ENCODE measurements at places on chromosomes 11 and 22. TPM values are rescaled to one million over a fixed set of nuclear protein-coding genes. Genes with fewer than 3 reads are reported as not detected.

- DNase-seq = no peak
These were observed 18.0 kb downstream of the PPP2R1B start for GRCh38 chr11:111748035-111748804.

- DNase-seq = no peak
These were observed 67.8 kb downstream of the ST14 start for GRCh38 chr11:130227373-130227772.

GRCh38 chr22:36221799-36222751 lies 17.3 kb downstream of the APOL2 start:
- no peak for DNase-seq

DNA sequence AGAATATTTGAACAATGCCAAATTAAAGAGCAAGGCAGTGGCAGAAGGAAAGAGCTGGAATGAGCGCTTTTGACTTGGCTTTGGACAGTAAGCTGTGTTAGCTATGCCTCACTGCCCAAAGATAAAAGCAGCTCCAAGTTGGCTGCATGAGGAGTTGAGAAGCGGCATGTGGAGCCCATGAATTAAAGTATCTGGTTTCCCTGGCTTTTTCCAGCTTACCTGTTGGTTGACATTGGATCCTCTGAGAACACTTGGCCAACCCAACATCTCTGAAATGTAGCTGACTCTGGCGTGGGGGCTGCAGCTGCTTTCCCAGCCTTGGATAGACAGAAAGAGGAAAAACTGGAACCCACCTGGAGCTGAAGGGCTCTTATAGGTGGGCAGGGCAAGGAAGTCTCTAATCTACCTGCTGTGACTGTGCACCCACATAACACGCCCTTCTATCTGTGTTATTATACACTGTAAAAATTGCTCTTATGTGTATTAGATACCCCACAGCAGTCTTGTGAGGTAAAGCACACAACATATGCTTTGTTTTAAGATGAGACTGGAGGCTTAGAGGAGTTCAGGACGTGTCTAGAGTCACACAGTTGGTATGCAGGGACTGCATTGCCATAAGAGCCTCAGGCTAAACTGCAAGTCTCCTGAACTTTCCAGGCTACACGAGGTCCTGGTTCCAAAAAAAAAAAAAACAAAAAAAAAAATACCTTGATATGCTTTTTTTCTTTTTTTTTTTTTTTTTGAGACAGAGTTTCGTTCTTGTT lies 5.8 kb downstream of the UBASH3B start:
- DNase-seq = no peak

DNA sequence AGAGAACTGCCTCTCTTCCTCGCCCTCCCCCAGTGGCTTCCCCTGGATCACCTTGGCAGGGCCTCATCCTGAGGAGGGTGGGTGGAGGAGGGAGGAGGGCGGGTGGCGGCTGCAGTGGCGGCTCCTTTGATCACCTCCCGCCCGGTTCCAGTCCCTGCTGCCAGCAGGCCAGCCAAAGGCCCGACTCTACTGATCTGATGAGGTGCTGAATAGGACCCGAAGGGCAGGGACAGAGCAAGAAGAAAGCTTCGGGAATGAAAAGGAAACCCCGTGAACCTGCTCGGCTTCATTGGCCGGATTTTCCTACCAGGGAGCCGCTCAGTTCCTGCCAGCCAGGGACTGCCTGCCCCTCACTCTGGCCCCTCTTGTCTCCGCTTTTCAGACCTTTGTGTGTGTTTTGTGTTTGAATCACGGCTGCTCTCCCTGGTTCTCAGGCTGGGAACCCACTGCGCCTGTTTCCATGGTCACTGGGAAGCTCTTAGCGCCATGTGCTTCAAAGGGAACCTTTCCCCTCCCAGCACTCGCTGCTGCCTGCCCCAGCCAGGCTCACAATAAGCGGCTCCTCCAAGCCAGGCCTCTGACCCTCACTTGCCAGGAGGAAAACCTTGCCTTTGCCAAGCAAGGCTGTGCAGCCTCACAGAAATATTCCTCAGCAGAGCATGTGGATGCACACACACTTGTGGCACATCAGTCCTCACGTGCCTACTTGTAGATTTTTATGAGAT lies 56.8 kb downstream of the C22orf31 start:
- no peak for DNase-seq

DNA sequence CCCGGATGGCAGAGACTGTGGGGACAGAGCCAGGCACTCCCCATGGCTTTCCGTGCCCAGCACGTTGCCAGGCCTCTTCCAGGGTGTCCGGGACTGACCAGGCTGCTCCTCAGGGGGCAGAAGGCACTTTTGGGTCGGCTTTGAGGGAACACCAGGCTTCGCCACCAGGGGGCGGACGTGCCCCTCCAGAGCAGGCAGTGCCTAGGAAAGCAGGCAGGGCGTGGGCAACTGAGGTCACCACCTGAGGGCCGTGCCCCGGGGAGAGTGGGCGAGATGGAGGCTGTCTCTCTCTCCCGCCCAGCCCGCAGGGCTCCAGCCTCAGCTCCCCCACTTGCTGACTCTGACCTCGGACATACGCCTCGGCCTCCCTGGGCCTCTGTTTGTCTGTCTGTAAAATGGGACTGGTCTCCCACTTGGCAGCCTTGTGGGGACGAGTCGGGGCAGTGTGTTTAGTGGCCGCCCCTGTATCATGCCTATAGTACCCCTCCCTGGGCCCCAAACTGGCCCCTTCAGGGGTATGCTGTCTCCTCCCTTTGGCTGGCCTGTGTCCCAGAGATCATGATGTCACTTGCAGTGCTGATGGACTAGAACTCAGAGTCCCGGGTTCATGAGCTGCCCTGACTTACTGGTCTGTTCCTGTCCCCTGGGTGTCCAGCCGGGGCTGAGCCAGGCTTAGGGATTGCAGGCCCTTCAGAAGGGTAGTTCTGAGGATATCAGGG lies 4.4 kb upstream of the PRR5 start:
- peak; percentile 64 for DNase-seq

GRCh38 chr11:92837595-92837994 lies 131.9 kb upstream of the MTNR1B start:
- no peak for DNase-seq

DNA sequence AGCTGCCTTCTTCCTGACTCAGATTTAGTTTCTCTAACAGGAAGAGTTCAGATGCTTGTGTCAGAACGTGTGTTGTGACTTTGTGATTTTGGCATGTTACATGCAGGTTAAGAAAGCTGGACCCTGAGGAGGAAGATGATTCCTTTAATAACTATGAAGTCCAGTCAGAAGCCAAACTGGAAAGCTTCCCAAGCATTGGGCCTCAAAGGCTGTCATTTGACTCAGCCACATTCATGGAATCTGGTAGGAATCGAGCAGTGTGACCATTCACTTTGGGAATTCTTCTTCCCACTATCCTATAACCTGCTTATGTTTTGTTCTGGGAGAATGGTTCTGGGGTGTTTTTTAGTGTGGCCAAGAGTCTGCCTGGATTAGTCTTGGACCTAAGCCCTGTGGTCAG lies 48.0 kb downstream of the CABIN1 start:
- DNase-seq = no peak

DNA sequence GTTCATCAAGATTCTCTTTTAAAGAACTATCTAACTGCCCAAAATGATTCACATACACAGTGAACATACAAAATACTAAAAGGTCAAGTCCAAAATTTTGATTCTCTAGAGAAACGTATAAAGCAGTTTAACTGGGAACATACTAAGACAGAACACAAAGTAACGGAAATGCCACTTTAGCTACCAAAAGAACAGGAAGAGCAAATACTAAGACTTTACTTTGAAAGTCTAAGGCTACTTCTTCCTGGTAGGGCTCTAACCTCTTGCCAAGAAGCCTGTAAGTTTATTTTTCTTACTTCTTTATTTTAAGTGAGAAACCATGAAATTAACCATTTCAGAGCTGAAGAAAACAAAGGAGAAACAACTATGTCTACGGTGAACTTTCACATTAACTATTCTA lies 6.2 kb downstream of the PICALM start:
- DNase-seq = no peak

- DNase-seq = no peak
These were observed 16.9 kb upstream of the CDC42BPG start for GRCh38 chr11:64861227-64861975.

- DNase-seq = no peak
These were observed 121.6 kb downstream of the PAX6 start for GRCh38 chr11:31689559-31689958.

- DNase-seq = no peak
These were observed 27.8 kb upstream of the ACR start for GRCh38 chr22:50710221-50710620.

GRCh38 chr22:43689356-43689755 lies 122.7 kb downstream of the EFCAB6 start:
- no peak for DNase-seq

GRCh38 chr11:12785901-12786300 lies 111.7 kb downstream of the TEAD1 start:
- no peak for DNase-seq

Gene UCP2
- 45.2 TPM for polyA plus RNA-seq

Gene ROBO3
- polyA plus RNA-seq = 64.9 TPM

Gene GALNT18
- 22.5 TPM for polyA plus RNA-seq

Gene UNC93B1
- polyA plus RNA-seq = 20.3 TPM

Gene SPDYC
- polyA plus RNA-seq = not detected

Gene MRGPRF
- 8.9 TPM for polyA plus RNA-seq

Gene THOC5
- polyA plus RNA-seq = 27.2 TPM

Gene CBX7
- 7.2 TPM for polyA plus RNA-seq

Gene IL10RA
- polyA plus RNA-seq = 4.1 TPM

Gene CARNS1
- polyA plus RNA-seq = 2.6 TPM

Gene OR51S1
- not detected for polyA plus RNA-seq

Gene RIBC2
- polyA plus RNA-seq = 11.9 TPM

Measured in right lung (tissue), 10 donors.